ENCODE measurements at places on chromosomes 3 and 15.

DNA sequence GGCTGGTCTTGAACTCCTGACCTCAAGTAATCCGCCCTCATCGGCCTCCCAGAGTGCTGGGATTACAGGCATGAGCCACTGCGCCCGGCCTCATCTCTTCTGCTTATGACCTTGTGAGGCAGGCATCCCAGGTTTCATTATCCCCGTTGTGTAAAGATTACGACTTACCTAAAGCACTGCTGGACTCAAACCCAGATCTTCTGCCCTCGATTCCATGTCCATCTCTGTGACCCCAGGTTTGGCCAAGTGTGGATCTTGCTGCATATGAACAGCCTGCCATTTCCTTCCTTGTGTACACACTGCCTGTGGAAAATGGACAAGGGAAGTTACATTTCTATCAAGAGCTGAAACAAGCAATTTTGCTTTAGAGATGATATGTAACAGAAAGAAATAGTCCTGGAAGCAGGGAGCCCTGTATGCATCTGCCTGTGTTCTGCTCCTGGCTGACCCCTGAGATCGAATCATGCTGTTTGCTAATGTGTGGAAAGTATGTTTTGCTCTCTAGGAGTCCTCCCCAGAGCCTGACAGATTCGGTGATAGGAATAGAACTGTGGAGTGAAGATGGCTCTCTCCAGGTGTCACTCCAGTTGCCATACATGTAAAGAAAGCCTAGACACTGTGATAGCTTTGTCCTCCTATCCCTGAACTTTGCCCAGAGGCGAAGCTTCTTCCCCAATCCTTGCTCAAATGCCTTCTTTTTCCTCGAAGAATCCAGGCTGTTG is 11.8 kb upstream of the LIPC start:
- DNase-seq = no peak

- DNase-seq = no peak
These were observed 6.4 kb downstream of the C3orf52 start for GRCh38 chr3:112092496-112093179.

GRCh38 chr3:195468391-195468776 is 25.6 kb upstream of the ACAP2 start:
- DNase-seq = no peak

- DNase-seq = no peak
These were observed 109.5 kb upstream of the PFN2 start for GRCh38 chr3:150080058-150080730.

DNA sequence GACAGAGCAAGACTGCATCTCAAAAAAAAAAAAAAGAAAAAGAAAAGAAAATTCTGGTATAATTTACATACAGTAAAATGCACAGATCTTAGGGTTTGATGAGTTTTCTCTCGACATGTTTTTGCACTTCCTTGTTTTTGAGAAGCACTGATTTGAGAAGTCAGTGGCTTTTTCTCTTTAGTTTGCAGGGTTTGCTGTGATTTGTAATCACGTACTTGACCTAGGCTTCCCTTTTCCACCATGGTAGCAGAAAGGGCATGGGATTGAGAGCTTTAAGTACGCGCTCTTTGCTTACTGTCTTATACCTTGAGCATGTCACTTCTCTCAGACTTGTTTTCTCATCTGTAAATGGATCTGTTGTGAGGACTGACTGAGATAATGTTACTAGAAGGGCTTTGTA is 4.1 kb downstream of the VHL start:
- no peak for DNase-seq

GRCh38 chr3:69665026-69665737 is 74.1 kb upstream of the MITF start:
- peak; percentile 65 for DNase-seq

GRCh38 chr3:88410259-88410658 is 260.5 kb downstream of the C3orf38 start:
- no peak for DNase-seq

GRCh38 chr15:98221144-98221543 is 260.6 kb downstream of the ARRDC4 start:
- DNase-seq = no peak

GRCh38 chr3:10889206-10889960 is 73.4 kb downstream of the SLC6A11 start:
- DNase-seq = no peak

DNA sequence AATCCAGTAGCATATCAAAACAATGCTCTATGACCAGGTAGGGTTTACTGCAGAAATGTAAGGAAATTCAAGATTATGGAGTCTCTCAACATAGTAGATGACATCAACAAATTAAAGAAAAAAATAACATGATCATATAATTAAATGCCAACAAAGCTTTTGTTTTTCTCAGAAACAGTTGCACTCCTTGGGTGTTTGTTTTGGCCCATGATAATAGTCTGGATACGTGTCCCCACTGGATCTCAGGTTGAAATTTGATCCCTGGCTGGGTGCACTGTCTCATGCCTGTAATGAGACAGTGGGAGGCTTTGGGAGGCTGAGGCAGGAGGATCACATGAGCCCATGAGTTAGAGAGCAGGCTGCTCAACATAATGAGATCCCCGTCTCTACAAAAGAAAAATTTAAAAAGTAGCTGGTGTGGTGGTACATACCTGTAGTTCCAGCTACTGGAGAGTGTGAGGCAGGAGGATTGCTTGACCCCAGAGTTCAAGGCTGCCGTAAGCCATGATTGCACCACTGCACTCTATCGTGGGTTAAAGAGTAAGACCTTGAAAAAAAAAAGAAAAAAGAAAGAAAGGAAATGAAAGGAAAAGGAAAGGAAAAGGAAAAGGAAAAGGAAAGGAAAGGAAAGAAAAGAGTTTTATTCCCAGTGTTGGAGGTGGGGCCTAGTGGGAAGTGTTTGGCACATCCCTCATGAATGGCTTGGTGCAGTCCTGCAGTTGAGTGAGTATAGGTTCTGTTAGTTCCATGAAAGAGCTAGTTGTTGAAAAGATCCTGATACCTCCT is 53.3 kb upstream of the FOXB1 start:
- no peak for DNase-seq

DNA sequence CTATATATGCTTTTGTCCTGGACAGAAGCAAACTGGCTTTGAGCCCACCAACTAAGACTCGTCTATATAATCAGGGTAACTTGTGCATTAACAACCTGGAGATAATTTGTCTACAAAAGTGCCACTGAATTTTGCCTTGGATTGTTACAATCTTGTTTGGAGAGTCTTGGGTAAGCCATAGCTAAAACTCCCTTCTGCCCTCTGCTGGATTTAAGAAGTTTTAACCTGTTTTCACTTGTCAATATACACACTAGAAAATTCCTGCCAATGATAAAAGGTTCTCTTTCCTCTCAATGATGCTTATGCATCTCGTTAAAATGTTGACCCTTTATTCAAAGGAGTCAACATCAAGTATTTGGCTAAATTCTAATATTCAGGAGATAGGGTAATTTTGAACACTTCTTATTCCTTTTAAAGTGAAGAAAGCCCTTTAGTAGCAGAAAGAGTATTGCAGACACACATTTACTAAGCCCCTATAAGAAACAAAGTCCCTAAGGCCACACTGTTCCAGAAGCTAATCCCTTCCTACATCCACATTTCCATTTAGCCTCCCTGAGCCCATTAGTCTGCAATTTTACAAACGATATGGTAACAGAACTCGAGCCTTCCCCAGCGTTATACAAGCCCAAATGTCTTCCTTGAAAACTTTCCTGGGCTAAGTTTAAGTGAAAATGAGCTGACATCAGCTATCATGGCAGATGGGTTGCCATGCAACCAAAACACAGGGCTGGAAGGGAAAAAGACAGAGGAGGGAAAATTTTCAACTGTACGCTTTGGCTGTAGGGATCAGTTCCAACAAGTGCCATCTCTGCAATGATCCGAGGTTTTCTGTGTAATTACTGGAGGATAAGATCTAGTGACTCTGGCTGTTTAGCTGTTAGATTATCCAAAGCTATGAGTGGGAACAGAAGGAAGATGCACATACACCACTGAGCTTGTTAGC is 75.9 kb upstream of the FGF12 start:
- DNase-seq = peak; percentile 54

DNA sequence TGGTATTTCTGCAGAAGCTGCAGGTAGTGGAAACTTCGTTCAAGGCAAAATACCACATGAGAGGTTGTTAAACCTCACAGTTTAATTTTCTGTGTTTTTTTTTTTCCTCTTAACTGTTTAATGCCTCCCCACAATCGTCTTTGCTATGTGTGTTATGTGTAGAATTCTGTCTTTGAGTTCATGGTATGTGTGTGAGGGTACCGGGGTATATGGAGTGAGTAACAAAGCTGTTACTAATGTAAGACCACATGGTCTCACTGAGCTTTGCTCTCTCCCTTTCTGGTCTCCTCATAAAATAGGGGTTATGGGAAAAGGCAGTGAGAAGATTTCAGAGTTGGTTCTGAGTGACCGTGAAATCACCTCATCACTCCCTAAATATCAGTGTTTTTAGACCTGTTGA is 143.6 kb downstream of the USP13 start:
- DNase-seq = no peak

- DNase-seq = no peak
These were observed 80.5 kb upstream of the SETMAR start for GRCh38 chr3:4222574-4223175.

DNA sequence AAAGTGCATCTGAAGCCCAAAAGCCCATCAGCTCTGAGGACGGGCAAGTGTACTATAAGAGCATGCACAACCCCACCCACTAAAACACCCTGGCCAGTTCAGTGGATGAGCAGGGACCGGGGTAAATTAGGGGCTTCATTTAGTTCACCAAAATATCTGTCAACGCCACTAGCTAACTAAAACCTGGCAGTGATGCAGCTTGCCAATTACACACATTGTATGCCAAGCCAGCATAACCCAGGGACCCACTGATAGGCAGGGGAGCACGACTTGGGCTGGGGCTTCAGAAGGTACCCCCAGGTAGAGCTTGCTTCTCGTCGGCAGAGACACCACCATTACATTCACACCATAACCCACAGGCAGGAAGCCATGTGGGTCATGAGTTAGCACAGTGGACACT is 47.0 kb downstream of the PTPN23 start:
- no peak for DNase-seq

- peak; percentile 22 for DNase-seq
These were observed 1.3 kb upstream of the RFX7 start for GRCh38 chr15:56244811-56245576.

- no peak for DNase-seq
These were observed 14.1 kb downstream of the HERC1 start for GRCh38 chr15:63819645-63820044.

DNA sequence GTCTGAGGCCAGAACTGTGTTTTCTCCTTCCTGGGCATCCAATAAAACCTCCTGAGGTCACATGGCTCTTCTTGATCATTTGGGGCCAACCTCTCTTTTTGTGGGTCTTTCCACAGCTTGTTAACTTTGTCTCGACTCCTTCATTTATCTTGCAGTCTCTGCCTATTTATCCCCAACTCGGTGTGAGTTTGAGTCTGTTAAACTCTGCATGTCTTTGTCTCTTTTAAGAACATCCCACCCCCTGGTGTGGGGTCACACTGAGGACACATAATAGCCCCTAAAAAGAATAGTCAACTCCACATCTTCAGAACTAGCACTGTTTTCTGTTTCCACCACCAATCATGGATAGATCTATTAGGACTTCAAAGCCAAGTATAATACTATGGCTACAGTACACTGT is 187.2 kb downstream of the TLE3 start:
- DNase-seq = no peak

DNA sequence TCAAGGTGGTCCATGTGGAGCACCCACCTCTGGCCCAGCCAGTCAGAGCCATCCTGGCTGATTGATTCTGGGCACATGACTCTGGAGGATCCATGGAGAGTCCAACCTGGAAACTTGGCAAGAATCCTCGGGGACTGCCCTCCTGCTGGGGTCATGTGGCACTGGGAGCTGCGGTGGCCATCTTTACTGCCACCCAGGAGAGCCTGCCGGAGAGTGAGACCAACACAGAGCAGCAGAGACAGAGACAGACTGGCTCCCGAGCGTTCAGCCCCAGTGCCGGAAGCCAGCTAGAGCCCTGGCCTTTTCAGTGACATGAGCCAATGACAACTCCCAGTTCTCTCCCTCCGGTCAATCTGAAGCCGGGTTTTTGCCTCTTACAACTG is 11.5 kb upstream of the GATA2 start:
- no peak for DNase-seq

- no peak for DNase-seq
These were observed 79.2 kb downstream of the P3H2 start for GRCh38 chr3:190041333-190042041.

- no peak for DNase-seq
These were observed 57.3 kb downstream of the CEP63 start for GRCh38 chr3:134543113-134543512.

- no peak for DNase-seq
These were observed 4.6 kb downstream of the VPS8 start for GRCh38 chr3:184816614-184817013.

- peak; percentile 59 for DNase-seq
These were observed 561 bp downstream of the SIDT1 start for GRCh38 chr3:113532698-113533533.

- DNase-seq = no peak
These were observed 118.7 kb upstream of the ACP3 start for GRCh38 chr3:132198516-132198915.

DNA sequence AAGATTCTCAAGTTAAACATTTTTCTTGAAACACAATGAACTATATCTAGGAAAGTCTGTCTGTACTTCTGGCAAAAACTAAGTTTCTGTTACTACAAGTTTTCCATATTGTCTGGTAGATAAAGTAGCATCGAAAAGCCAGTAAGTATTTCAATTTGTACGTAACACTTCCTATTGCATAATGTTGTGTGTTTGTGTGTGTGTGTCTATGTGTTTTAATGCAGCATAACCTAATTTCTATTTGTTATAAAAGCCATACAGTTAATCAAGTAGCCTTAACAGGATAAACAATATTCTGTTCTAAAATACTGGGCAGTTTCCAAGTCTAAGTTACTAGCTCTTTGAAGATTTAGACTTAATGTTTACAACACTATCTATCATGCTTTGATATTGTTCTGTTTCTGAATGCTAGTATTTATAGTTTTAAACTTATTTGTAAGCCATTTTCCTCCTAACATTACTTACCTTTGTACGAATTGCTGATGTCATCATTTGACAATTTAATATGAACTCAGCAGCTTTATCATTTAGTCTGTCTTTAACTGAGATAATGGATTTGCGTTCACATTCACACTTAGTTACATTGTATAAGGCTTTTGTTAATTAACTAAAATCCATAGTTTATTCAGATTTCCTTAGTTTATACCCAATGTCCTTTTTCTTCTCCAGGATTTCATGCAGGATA is 163.9 kb downstream of the CBLB start:
- no peak for DNase-seq

- DNase-seq = no peak
These were observed 488.7 kb upstream of the TPRG1 start for GRCh38 chr3:188683032-188683521.

GRCh38 chr3:183629546-183630301 is 5.7 kb upstream of the KLHL24 start:
- peak; percentile 17 for DNase-seq

GRCh38 chr3:170418422-170419398 is at the start of gene CLDN11:
CLDN11 (plus strand) TSS chr3:170418868; CDS start chr3:170419067, 199 bp downstream.
- DNase-seq = peak; percentile 55

- peak; percentile 21 for DNase-seq
These were observed 223.7 kb upstream of the NANOGP8 start for GRCh38 chr15:35308802-35309201.

GRCh38 chr3:188797045-188797444 is 374.7 kb upstream of the TPRG1 start:
- no peak for DNase-seq
